ENCODE measurements at places on chromosomes 13 and 19.

GRCh38 chr13:91066745-91067144, 280.7 kb upstream of the MIR17HG start:
- H3K4me3 ChIP-seq = no peak overlapping the region
- no peaks in the 10 kb centered on the region for H3K36me3 ChIP-seq
- DNase-seq = no peak

- no peak overlapping the region for H3K4me3 ChIP-seq
- no peaks in the 10 kb centered on the region for H3K36me3 ChIP-seq
- DNase-seq = peak; percentile 44
- peaks cover 4% of the 10 kb centered on the region for H3K27me3 ChIP-seq
- H3K27ac ChIP-seq = no peak overlapping the region
- H3K4me1 ChIP-seq = no peaks in the 10 kb centered on the region
These were observed 313.4 kb upstream of the TMTC4 start for GRCh38 chr13:100987948-100988347.

GRCh38 chr13:22592515-22592914, 588.3 kb upstream of the SGCG start:
- no peak overlapping the region for H3K4me3 ChIP-seq
- no peaks in the 10 kb centered on the region for H3K36me3 ChIP-seq
- peak; percentile 0 for DNase-seq
- H3K4me1 ChIP-seq = no peaks in the 10 kb centered on the region

DNA sequence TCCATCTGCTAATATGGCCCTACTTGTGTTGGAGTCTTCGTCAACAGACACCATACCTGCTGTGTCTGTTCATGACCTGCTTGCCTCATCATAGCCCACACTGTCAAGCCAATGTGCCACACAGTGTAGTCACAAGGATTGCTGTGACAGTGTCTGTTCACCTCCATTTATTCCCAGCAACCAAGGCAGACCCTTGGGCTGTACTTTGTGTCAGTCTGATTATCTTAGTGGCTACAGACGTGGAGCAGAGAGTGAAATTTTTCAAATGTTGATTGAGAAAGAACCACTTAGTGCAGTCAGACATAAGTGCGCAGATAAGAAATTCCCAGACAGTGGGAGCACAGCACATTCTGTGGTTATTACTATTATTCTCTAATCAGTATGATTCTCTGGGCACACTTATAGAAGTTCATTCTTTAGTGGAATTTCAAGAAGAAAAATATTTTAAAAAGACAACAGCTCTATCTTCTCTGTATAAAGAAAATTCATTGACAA, 184.6 kb downstream of the GPC6 start:
- DNase-seq = no peak
- H3K27ac ChIP-seq = no peak overlapping the region
- peaks cover 12% of the 10 kb centered on the region for H3K4me1 ChIP-seq
- H3K27me3 ChIP-seq = no peaks in the 10 kb centered on the region

DNA sequence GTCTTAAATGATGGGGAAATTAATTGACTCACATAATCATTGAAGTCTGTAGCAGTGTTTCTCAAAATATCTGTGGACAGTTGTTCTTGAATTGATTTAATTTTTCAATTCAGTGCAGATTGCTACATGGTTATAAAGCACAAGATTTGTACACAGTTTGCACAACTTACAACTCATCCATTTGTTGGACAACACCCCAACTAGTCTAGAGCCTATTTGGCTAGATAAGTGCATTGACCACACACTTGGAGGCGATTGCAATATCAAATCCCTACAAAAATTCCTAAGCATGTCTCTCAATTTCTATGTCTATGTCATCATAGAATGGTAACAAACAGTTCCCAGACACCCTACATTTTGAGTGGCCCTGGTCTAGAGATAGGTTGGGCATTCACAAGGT, 48.0 kb upstream of the IPO5 start:
- H3K4me1 ChIP-seq = no peaks in the 10 kb centered on the region
- no peaks in the 10 kb centered on the region for H3K27me3 ChIP-seq
- H3K4me3 ChIP-seq = no peak overlapping the region
- no peak overlapping the region for H3K27ac ChIP-seq
- no peaks in the 10 kb centered on the region for H3K36me3 ChIP-seq
- peak; percentile 19 for DNase-seq

DNA sequence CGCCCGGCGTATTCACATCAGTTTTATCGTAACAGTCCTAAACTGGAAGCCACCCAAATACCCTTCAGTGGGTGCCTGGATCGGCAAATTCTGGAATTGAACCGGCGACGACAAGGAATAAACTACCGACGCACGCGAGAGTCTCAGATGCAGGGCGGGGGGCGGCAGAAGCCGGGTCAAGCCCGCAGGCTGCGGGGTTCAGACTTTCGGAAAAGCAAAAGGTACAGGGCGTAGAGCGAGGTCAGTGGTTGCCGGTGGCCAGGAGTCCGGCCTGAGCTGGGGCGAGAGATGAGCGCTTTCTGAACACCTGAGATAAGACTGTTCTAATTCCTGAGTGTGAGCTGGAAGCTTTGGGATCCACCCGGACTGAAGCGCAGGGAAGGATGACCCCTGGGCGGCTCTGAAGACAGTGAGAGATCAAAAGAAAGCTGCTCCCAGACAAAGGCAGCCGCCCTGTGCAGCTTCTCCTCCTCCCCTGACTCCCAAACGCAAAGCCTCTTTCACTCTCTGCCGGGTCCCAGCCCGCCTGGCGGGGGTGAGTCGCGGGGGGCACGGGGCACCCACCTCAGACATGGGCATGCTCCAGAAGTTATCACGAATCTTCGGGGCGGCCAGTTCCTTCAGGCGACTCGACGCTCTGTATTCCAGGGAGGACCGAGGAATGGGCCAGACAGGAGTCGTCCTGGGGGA, 26.2 kb upstream of the MIER2 start:
- H3K27me3 ChIP-seq = peaks cover 71% of the 10 kb centered on the region
- no peak overlapping the region for H3K4me3 ChIP-seq
- no peaks in the 10 kb centered on the region for H3K36me3 ChIP-seq
- no peak for DNase-seq
- no peak overlapping the region for H3K27ac ChIP-seq

DNA sequence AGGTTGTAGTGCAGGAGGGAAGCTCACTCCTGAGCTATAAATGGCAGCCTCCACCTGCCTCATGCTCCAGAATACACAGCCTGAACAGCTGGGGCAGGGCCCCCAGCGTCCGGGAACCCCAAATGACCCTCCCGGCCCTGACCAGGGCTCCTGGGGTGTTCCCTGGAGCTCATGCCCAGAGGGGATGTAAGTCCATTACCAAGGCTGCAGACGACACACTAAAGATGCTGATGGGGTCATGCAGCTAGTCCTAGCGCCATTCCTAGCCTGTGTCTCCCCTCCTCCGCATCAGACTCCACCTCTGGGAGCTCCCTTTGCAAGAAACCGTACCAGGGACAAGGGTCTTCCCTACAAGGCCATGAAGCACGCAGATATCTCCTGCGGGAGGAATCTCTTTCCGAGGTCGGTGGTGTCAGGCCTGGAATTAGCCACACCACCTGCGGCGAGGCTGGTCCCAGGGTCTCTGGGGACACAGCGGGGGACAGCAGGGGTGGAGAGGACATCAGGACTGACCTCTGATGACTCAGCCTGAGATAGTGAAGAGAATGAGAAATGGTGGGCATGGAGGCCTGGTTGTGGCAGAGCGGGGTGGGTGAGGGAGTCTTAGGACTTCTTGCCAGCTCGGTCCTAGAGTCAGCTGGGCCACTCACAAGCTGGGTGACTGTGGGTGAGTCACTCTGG, 11.9 kb upstream of the TPM4 start:
- no peaks in the 10 kb centered on the region for H3K27me3 ChIP-seq
- peaks cover 39% of the 10 kb centered on the region for H3K4me1 ChIP-seq
- H3K36me3 ChIP-seq = no peaks in the 10 kb centered on the region
- DNase-seq = no peak

- no peaks in the 10 kb centered on the region for H3K36me3 ChIP-seq
- peaks cover 6% of the 10 kb centered on the region for H3K27me3 ChIP-seq
- DNase-seq = peak; percentile 69
- no peak overlapping the region for H3K4me3 ChIP-seq
- no peak overlapping the region for H3K27ac ChIP-seq
These were observed 365.5 kb downstream of the UQCRFS1 start for GRCh38 chr19:28847468-28847867.

- H3K27ac ChIP-seq = no peak overlapping the region
- H3K4me1 ChIP-seq = no peaks in the 10 kb centered on the region
- no peak overlapping the region for H3K4me3 ChIP-seq
- no peak for DNase-seq
- peaks cover 18% of the 10 kb centered on the region for H3K36me3 ChIP-seq
These were observed 13.5 kb upstream of the QTRT1 start for GRCh38 chr19:10687518-10688288.

DNA sequence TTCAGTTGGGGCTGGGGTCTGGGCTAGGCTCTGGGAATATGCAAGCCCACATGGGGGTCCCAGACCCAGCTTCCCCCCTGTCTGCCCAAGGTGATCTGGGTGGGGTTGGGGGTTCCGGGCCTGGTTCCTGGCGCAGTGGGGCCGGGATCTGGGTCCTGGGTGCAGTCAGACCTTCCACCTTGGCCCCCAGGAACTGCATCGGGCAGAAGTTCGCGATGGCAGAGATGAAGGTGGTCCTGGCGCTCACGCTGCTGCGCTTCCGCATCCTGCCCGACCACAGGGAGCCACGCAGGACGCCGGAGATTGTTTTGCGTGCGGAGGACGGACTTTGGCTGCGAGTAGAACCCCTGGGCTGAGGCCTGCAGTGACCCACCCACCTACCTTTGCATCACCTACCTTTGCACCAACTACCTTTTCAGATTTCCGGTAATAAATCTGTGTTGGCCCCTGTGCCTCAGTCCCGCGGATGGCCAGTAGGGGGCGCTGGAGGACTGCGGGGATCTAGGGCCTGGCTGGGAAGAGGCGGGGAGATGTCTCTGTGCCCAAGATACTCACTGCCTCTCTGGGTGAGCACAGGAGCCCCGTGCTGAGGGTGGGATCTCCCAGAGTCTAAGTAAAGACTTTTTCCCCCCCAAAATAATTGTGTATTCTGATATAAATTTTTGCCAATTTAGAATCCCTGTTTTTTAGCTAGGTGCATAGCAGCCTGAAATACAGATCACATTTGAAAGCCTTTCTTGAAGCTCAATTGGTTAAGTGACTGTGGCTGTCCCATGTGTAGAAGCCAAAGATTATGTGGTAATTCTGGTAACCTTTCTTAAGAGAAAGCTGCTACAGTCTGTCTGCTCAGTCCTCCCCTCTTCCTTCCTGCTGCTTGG, 11.5 kb upstream of the CYP4F3 start:
- H3K4me1 ChIP-seq = no peaks in the 10 kb centered on the region
- H3K36me3 ChIP-seq = no peaks in the 10 kb centered on the region
- H3K4me3 ChIP-seq = no peak overlapping the region
- no peaks in the 10 kb centered on the region for H3K27me3 ChIP-seq
- no peak overlapping the region for H3K27ac ChIP-seq
- peak; percentile 69 for DNase-seq

- H3K27me3 ChIP-seq = no peaks in the 10 kb centered on the region
- H3K4me3 ChIP-seq = no peak overlapping the region
- H3K27ac ChIP-seq = no peak overlapping the region
- no peak for DNase-seq
These were observed 162.2 kb downstream of the KDM4B start for GRCh38 chr19:5131031-5131505.

- no peaks in the 10 kb centered on the region for H3K27me3 ChIP-seq
- H3K4me1 ChIP-seq = peaks cover 6% of the 10 kb centered on the region
- H3K36me3 ChIP-seq = no peaks in the 10 kb centered on the region
These were observed 462.2 kb downstream of the FOXO1 start for GRCh38 chr13:40204246-40204645.

DNA sequence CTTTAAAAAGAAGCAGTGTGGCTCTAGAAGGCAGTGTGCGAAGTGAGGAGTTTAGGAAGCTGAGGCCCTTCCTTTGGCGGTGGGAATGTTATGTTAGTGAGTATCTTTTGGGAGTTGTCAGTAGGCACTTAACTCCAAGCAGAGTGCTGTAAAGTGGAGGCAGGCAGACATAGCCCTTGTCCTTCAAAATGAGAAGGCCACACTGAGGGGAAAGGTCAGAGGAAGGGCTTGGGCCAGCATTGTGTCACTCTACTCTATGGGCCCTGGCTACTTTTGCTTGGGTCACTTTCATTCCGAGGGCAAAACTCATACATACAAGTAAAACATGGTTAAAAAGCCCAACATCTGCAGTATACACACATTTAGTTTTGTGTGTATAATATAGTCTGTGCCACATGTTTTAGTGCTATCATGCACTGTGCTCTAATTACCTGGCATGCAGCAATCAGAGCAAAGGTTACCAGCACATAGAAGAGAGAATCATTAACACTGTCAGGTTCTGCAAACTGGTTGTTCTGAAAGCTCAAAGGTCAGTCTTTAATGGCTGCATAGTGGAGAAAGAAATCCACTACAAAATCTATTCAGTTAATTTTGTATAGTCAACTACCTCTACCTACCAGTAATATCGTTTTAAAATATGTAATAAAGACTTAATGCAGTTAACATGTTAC, 64.4 kb downstream of the WASF3 start:
- H3K36me3 ChIP-seq = peaks cover 14% of the 10 kb centered on the region
- DNase-seq = no peak
- H3K27me3 ChIP-seq = no peaks in the 10 kb centered on the region
- peaks cover 26% of the 10 kb centered on the region for H3K4me1 ChIP-seq
- H3K27ac ChIP-seq = no peak overlapping the region

- H3K27me3 ChIP-seq = no peaks in the 10 kb centered on the region
- H3K4me1 ChIP-seq = peaks cover 26% of the 10 kb centered on the region
- peak overlapping the region; percentile 90 for H3K27ac ChIP-seq
- DNase-seq = peak; percentile 77
These were observed 647 bp upstream of the KLF12 start for GRCh38 chr13:74134777-74135325.

DNA sequence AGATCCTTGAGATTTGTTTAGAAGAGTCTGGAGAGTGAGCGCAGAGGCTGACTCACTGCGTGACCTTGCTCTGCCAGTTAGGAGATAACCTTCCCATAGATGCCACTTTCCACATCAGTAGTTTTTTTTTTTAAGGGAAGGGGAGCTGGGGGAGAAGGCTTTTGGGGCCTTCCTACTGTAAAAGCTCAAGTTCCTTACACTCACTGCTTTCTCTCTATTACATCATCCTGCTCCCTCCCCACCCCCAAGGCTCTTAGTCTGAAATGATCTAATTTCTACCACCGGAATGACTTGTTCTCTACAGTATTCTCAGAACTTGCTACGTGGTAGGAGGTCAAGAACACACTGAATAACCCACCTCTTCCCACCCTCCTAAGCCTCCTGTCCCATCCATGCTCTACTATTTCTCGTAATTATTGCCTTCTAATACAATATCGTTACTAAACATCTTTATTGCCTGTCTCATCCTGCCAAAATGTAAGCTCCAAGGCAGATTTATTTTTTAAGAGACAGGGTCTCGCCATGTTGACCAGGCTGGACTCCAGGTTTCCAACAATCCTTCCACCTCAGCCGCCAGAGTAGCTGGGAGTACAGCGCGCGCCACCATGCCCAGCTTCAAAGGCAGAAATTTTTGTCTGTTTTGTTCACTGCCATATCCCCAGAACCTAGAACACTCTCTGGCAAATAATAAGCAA, 1.2 kb downstream of the LONP1 start:
- peak; percentile 91 for DNase-seq
- peak overlapping the region; percentile 97 for H3K4me3 ChIP-seq
- H3K27me3 ChIP-seq = no peaks in the 10 kb centered on the region
- peaks cover 17% of the 10 kb centered on the region for H3K4me1 ChIP-seq
- peaks cover 9% of the 10 kb centered on the region for H3K36me3 ChIP-seq

GRCh38 chr13:105035092-105035491, 1500.4 kb downstream of the EFNB2 start:
- no peak overlapping the region for H3K27ac ChIP-seq
- H3K4me3 ChIP-seq = no peak overlapping the region
- no peaks in the 10 kb centered on the region for H3K36me3 ChIP-seq
- H3K27me3 ChIP-seq = no peaks in the 10 kb centered on the region

- no peak overlapping the region for H3K4me3 ChIP-seq
- H3K36me3 ChIP-seq = no peaks in the 10 kb centered on the region
- H3K4me1 ChIP-seq = no peaks in the 10 kb centered on the region
- DNase-seq = no peak
These were observed 465.6 kb downstream of the ITGBL1 start for GRCh38 chr13:101917833-101918661.
